Caki2 (cell line): ENCODE measurements at places on chromosomes 5 and 9. TPM values are rescaled to one million over a fixed set of nuclear protein-coding genes. Genes with fewer than 3 reads are reported as not detected.

GRCh38 chr9:109164042-109164441, 3.0 kb downstream of the FRRS1L start:
- DNase-seq, result no peak

GRCh38 chr9:81266086-81266485, 423.3 kb downstream of the TLE1 start:
- DNase-seq, result no peak

- no peak for DNase-seq
Measured at GRCh38 chr5:34047143-34047542, 4.1 kb upstream of the C1QTNF3 start.

GRCh38 chr5:74442466-74442865, 198.1 kb downstream of the ENC1 start:
- no peak for DNase-seq

GRCh38 chr5:30001826-30002225, 1191.7 kb upstream of the CDH6 start:
- no peak for DNase-seq

GRCh38 chr5:100828071-100828897, 74.8 kb downstream of the ST8SIA4 start:
- DNase-seq, result no peak

DNA sequence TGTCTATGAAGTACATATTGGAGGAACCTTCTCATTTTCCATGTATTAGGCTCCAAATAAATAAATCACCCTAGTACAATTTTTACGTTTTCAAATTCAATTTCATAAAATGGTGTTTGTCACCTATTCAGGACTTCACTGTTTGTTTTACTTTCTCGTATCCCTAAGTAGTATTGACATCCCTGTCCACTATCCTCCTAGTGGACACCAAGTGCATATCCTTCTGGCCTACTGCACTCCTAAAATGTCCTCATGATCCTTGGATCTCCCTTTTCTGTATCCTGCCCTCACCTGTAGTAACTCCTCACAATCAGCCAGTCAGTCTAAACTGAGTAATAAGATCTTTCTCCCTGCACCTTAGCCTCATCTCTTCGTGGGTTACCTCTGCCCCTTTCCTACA, 539.9 kb downstream of the DMRTA1 start:
- DNase-seq, result no peak

- no peak for DNase-seq
Measured at GRCh38 chr9:14222149-14222835, 91.6 kb downstream of the NFIB start.

DNA sequence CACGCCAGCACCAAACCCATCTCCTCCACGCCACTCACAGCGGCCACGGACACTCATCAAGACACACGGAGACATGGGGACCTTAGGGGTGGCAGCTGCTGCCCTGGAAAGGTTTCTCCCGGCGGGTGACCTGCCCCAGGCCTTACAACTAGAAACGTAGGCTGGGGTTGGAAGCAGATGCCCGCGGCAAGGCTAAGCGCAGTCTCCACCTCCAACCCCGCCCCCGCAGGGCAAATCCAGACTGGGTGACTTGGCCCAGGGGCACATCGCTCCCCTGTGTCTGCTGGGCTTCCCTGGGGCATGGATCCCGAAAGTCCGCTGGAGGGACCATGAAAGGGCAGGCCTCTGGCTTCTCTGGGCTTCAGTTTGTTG, 12.0 kb upstream of the ASS1 start:
- no peak for DNase-seq

GRCh38 chr9:11319538-11319937, 706.7 kb upstream of the PTPRD start:
- peak; percentile 1 for DNase-seq

- no peak for DNase-seq
Measured at GRCh38 chr9:36948051-36948450, 86.0 kb downstream of the PAX5 start.

DNA sequence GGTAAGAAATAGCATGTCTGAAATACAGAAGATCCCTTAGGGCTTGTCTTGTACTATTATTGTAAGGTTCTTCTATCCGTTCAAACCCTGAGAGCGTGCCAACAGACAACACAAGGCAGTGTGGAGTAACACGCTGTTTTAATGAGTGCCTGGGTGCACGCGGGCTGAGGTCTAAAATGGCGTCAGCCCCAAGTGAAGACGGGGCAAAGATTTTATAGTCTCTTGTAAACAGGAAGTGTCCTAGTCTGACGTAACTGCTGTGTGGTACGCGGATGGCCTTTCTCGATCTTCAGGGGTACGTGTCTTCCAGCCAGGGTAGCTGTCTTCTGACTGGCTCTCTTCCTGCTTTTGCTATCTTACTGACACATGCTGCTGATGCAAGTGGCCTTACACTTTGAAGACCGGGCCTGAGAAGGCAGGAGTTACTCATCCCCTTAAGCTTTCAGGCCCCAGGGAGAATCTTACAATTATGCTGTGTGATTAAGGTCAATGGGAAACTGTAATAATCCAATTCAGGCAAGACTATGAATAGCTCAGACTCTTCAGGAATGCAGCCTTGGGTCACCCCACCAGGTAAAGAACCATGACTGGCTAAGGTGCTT, 1812.0 kb upstream of the CDH9 start:
- no peak for DNase-seq

The SPINK7 gene
- total RNA-seq, result not detected in 2 replicates

The TTC23L gene
- total RNA-seq, result 0.74 TPM in 1 of 2 replicates, not detected in the other

The TRPM6 gene
- total RNA-seq, result 0.03 TPM in 1 of 2 replicates, not detected in the other

The RNF20 gene
- 8.9 and 9.4 TPM in 2 replicates for total RNA-seq

The BHMT2 gene
- total RNA-seq, result 49.8 and 53.9 TPM in 2 replicates

The NUTM2G gene
- not detected in 2 replicates for total RNA-seq
